WTC11 (cell line): ENCODE measurements at places on chromosomes 1 and 21. TPM values are rescaled to one million over a fixed set of nuclear protein-coding genes. Genes with fewer than 3 reads are reported as not detected.

The AMY1B gene
- total RNA-seq: not detected in 3 replicates

The NSUN4 gene
- total RNA-seq: 19.5 to 22.6 TPM (median 21.0 TPM) in 3 replicates

The CLSTN1 gene
- 119 to 128 TPM (median 124 TPM) in 3 replicates for total RNA-seq

The PYHIN1 gene
- total RNA-seq: 0.11 TPM in 1 of 3 replicates, not detected in the others

The UTS2 gene
- not detected in 3 replicates for total RNA-seq

The OR2M2 gene
- total RNA-seq: not detected in 3 replicates

The REN gene
- total RNA-seq: not detected in 3 replicates

DNA sequence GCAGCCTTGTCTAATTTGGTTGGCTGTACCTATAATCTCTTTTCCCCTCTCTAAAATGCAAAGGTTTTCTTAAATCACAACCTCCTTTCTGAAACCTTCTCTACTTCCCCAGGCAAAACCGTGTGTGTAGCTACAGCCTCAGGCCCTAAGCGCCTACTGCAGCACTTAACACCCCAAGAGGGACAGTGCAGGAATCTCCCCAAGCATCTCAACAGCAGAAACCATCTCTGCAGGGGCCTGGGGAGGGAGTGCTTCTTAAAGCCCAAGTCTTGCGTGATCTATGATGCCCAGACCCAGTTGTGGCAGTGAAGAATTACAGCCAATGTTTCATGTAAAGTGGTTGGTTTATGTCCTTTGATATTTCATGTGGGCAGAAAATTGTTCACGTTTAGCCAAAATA is 159.3 kb downstream of the DSCAM start:
- H3K36me3 ChIP-seq: no peaks in the 10 kb centered on the region
- no peak overlapping the region for H3K4me3 ChIP-seq
- no peaks in the 10 kb centered on the region for H3K27me3 ChIP-seq
- peaks cover 27% of the 10 kb centered on the region for H3K4me1 ChIP-seq
- no peak for DNase-seq
- H3K27ac ChIP-seq: no peak overlapping the region

DNA sequence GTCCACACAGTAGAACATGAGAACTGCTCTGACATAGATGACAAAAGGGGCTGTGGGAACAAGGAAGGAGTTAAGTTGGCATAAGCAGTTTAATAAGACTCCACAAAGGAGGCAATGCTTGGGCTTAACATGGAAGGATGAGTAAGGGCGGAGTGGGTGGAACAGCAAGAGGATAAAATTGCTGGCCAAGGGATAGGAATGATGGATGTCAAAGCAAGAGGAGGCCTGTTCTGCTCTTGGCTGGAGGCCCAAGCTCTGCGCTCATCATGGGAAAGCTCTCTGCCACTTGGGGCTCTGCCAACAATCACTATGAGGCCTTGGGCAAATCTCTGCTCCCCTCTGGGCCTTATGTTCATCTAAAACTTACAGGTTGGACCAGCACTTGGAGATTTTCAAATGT is 98.3 kb upstream of the CAMK1G start:
- peaks cover 11% of the 10 kb centered on the region for H3K4me1 ChIP-seq
- no peak overlapping the region for H3K4me3 ChIP-seq
- H3K27me3 ChIP-seq: peaks cover 3% of the 10 kb centered on the region; the same call in 1 of the 2 replicates
- no peaks in the 10 kb centered on the region; the same call in 1 of the 2 replicates for H3K36me3 ChIP-seq
- DNase-seq: no peak

DNA sequence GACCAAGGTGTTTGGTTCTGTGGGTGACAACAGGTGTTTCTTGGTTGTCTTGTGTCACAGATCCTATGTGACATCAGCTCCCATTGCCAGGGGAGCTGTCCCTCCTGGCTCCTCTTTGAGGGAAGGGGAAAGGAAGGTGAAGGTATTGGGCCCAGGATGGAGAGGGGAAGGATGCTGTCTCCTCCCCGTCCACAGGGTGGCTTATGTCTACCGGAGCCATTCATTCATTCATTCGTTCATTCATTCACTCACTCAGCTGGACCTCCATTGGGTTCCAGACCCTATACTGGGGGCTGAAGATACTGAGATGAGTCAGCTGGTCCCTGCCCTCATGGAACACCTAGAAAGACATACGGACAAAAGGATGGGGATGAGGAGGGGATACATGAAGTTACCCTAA is 38.9 kb downstream of the EPHB2 start:
- no peak for DNase-seq
- no peaks in the 10 kb centered on the region for H3K27me3 ChIP-seq
- no peak overlapping the region for H3K4me3 ChIP-seq
- 0 out of 2 replicates have a peak, but pooled peaks cover 4% of the 10 kb centered on the region for H3K4me1 ChIP-seq
- no peak overlapping the region for H3K27ac ChIP-seq

DNA sequence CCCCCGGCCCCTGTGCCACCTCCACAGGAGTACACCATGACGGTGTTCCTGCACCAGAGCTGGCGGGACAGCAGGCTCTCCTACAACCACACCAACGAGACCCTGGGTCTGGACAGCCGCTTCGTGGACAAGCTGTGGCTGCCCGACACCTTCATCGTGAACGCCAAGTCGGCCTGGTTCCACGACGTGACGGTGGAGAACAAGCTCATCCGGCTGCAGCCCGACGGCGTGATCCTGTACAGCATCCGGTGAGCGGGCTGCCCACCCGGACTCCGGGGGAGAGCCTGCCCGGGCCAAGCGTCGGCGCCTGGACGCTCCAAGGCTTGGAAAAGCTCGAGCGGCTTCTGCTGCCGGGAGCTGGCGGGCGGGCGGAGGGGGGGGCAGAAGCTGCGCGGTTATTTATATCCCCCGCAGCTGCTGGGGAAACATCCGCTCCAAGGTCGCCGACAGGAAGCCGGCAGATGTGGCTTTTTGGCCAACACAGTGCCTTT is 6.4 kb downstream of the GABRD start:
- no peak overlapping the region for H3K27ac ChIP-seq
- no peaks in the 10 kb centered on the region for H3K4me1 ChIP-seq
- no peaks in the 10 kb centered on the region for H3K36me3 ChIP-seq
- H3K27me3 ChIP-seq: peaks cover 9% of the 10 kb centered on the region

DNA sequence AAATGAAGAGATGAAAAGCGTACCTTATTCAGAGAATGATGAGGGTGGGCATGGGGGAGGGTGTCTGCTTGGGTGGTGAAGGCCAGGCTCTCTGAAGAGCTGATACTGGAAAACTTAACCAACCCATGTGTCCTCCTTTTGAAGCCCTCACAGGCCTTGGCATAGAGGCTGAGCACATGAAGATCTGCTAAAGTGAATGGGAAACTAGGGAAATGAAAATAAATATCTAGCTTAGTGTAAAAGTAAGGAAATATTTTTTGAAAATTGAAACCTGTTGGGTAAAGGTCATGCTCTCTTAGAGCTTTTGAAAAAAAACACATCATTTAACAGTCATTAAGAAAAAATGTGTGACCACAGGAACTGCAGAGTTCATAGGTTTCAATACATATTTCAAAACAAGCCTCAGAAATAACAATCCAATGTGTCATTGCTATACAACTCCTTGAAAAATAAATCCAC is 40.5 kb upstream of the RALGPS2 start:
- H3K4me3 ChIP-seq: no peak overlapping the region
- H3K27ac ChIP-seq: no peak overlapping the region
- DNase-seq: no peak

- H3K27ac ChIP-seq: no peak overlapping the region
- no peak overlapping the region for H3K4me3 ChIP-seq
- no peaks in the 10 kb centered on the region for H3K27me3 ChIP-seq
- H3K4me1 ChIP-seq: 0 out of 2 replicates have a peak, but pooled peaks cover 4% of the 10 kb centered on the region
- H3K36me3 ChIP-seq: peaks cover 78% of the 10 kb centered on the region
Measured at GRCh38 chr21:32382108-32382644, 10.6 kb downstream of the URB1 start.

DNA sequence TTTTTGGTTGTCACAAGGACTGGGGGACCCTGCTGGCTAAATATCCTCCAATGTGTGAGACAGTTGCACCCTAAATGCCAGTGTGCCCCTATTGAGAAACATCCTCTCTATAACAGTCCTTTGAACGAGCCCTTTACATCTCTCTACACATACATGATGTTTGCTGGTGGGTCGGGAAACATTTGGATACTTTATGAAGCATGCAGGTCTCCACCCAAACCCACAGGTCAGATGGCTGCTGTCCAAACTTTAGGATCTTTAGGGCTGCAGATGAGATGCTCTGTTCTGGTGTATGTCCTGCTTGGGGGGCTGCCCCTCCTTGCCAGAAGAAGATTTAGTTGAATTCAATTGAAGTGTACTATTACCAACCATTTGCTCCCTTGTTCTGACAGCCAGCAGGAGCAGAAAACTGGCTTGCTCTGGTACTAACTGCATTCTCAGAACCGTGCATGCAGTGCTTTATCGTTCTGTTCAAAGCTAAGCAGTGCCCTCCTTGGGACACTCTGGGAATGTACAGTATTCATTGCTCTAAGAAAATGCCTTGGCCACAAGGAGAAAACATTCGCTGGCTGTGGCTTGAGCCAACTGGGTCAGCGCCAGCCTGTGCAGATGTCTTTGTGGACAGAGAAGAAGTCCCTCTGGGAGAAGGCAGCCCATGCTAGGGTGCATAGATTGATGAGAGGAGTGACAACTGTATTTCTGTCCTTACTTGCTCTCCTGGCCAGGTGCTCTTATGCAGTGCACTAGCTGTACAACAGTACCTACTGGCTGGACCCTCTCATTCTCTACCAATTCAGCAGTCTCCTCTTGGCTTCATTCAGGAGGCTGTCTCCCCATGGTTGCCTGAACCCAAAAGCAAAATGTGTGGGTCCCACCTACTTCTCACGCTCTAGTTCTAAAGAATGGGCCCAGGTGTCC is 61.4 kb upstream of the DIRAS3 start:
- H3K4me3 ChIP-seq: no peak overlapping the region
- H3K27me3 ChIP-seq: no peaks in the 10 kb centered on the region
- no peaks in the 10 kb centered on the region for H3K36me3 ChIP-seq
- DNase-seq: peak; percentile 17

DNA sequence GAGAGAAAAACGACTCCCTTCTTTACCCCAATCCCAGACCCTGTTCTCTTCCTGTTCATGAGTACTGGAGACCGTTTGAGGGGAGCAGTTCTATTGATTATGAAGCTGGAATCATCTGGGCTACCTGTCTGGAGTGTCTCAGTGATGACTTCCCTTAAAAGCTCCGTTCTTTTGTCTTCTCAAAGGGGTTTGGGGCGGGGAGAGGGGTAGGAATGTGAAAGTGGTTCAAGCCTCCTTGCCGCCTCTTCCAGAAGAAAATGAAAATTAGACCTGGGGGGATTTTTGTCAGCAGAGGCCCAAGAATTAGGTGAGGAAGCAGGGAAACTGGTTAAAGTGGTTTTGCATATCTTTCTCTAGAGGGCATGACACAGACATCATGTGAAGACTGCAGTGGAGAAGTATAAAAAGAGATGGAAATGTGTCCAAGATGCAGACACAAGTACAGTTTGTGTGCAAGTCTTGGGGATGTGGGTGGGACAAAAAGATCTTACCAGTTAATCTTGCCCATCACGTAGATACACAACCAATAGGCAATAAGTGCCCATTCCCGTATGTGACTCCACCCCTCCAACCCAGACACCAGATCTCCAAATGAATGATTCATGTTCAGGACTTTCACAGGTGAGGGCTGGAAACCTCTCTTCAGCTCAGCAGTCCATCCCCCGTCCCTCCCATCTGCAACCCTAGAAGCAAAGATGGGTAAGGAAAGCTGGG is 470 bp upstream of the MTMR11 start:
- peaks cover 58% of the 10 kb centered on the region for H3K4me1 ChIP-seq
- DNase-seq: no peak
- peak overlapping the region; percentile 77 for H3K4me3 ChIP-seq
- peak overlapping the region; percentile 94 for H3K27ac ChIP-seq
- H3K27me3 ChIP-seq: no peaks in the 10 kb centered on the region; the same call in 1 of the 2 replicates
